ENCODE measurements at places on chromosomes 3 and 15. TPM values are rescaled to one million over a fixed set of nuclear protein-coding genes. Genes with fewer than 3 reads are reported as not detected.

DNA sequence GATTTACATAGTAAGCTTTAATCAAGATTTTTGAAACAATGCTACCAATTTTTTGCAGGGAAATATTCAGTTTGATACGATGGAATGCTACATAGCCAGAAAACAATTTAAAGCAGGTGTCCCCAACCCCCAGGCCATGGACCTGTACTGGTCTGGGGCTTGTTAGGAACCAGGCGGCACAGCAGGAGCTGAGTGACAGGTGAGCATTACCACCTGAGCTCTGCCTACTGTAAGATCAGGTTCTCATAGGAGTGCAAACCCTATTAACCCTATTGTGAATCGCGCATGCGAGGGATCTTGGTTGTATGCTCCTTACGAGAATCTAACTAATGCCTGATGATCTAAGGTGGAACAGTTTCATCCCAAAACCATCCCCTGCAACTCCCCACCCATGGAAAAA, 322.6 kb upstream of the NECTIN3 start:
- DNase-seq: peak; percentile 24

Gene HRG
- 0.11 TPM for total RNA-seq

DNA sequence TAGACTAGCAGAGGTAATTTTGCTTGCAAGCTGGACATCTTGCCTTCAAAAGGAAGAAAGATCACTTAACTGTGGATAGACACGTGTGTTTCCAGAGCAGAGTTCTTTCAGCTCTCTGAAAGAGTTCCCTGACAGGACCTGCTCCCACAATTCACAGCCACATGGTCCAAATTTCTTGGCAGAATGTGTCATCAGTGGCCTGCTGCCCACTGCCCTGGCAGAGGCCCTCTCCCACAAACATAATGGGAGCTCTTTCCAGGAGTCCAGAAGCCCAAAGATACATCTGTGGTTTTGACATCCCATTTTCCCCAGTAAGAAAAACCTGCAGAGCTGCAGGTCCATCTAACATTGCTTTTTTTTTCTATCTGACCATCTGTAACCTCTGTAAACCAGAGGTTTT, 48.3 kb downstream of the SERPINI1 start:
- DNase-seq: no peak

Gene MINDY2
- 29.9 TPM for total RNA-seq

Gene CCR9
- total RNA-seq: not detected

DNA sequence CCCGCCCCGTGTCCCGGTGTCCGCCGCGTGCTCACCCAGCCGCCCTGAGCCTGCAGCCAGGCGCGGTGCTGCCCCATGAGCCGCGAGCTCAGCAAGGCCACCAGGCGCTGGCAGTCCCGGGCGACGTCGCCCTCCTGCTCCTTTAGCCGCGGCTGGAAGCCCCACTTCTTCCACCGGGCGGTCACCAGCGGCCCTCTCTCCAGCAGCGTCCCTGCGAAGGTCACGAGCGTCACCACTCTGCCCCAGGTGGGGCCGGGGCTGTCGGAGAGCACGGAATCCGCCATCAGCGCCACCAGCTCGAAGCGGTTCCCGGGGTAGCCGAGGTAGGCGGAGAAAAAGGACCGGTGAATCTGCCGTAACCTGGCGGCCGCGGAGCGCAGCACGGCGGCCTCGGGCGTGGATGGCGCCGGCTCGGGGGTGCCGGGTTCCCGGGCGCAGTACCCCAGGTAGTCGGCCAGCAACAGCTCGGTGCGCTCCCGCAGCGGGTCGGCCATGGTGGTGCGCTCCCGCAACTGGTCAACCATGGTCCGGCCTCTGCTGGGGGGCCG, 298 bp downstream of the BCL2L10 start:
- peak; percentile 66 for DNase-seq

Gene B4GALT4
- total RNA-seq: 32.9 TPM

DNA sequence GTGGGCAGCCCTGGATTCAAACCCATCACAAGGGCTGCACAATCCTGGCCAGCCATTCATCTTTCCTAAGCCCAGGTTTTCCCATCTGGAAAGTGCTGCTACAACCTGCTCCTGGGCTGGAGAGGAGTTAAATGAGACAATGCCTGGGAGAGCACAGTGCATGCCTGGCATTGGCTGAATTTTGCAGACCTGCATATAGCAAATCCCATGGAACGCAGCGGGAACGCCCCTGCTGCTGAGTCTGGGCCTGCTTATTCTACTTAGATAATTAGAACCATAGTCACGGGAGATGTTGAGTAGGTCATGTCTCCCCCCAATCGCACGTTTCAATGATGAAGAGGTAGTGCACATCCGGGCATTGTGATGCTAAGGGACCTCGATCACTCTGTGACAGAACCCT, 46.6 kb downstream of the ABTB1 start:
- no peak for DNase-seq

DNA sequence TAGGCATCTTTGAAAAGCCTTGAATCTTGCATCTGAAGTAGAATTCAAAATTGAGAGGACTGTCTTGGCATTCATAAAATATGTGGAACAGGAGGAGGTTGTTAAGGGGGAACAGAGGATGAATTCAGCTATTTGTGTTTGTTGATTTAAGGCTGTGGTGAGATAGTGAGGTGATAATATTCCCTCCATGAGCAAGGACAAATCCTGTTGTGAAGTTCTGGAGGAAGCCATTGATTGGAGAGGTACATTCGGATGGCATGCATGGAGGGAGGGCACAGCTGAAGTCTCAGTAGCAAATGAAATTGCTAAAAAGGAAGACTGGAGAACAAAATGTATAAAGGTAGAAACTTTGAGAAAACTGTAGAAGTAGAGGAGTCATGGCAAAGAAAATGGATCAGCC, 443.8 kb downstream of the NLGN1 start:
- no peak for DNase-seq

DNA sequence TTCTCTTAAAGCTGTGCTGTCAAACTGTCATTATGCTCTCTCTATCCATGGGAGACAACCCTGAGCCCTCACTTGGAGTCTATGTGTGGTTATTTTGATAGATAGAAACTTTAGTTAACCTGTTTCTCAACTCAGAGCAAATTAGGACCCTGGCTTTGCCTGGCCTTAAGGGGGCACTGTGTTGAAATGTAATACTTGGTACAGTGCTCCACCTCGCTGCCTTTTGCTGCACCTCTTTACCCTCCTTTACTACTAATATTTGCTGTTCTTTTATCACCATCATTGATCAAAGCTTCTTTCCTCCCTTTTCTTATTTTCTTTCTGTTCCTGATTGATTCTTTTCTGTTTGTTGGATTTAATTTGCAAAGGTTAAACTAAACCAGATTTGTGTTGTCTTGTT, 34.3 kb downstream of the STT3B start:
- peak; percentile 49 for DNase-seq

Gene GABRA5
- total RNA-seq: 18.0 TPM

GRCh38 chr3:123431658-123432324, 17.1 kb downstream of the ADCY5 start:
- no peak for DNase-seq

Gene GOLGA8S
- total RNA-seq: 0.22 TPM

GRCh38 chr3:37223576-37223975, 49.2 kb upstream of the LRRFIP2 start:
- DNase-seq: no peak

DNA sequence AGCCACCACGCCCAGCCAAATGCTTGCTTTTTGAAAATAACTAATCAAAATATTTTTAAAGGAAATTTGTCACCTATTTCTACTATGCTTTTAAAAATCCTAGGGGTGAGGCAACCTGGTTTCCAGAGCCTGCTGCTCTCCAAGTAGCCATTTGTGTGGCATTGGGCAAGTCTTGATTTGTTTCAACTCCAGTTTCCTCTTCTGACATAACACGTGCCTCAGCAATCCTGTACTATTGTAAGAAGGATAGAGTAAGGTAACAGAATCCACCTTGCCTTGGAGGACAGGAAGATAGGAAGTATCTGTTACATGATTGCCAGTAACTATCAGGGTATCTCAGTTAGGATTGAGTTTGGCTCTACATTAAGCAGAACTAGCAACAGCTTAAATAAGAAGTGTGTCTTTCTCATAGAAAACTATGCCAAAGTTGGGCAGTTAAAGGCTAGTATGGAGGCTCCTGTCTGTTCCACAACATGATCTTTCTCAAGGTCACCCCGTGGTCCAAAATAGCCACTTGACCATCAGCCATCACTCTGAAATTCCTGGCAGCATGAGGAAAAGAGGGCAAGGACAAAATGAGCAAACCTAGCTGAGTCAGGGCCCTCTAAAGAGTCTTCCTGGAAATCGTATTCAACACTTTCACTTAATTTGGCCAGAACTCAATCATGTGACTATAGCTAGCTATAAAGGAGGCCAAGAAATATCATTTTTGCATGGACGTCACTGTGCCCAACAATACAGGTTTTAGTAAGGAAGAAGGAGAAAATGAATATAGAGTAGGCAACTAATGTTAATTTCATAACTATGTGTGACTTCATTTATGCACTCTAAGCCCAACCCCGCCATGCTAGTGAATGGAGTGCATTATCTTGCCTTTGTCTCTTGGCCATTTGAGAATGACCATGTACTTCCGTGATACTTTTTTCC, 66.1 kb downstream of the HMG20A start:
- no peak for DNase-seq

Gene ATP8B4
- total RNA-seq: 0.37 TPM

DNA sequence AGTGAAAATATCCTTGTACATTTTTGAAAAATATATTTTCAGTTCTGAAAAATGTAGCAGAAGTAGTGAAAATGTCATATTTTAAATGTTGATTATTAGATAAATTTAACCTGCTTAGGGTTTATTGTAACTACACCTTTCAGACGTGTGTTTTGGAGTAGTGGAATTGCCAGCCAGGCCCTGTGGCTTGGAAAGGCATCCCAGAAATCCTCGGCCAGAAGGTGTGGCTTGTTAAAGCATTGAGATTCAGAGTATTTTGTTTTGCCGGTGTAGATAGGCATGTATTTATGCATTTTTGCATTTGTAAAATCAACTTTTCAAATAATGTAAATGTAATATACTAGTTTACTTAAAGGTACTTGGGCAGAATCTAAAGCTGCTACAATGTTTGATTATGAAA, 7.0 kb downstream of the EBLN2 start:
- DNase-seq: no peak

GRCh38 chr15:44084171-44084570, 110.9 kb downstream of the FRMD5 start:
- DNase-seq: no peak

Gene TNFAIP8L3
- 0.25 TPM for total RNA-seq

Measured in WTC11 (cell line).